ENCODE measurements at places on chromosomes 13 and 19. TPM values are rescaled to one million over a fixed set of nuclear protein-coding genes. Genes with fewer than 3 reads are reported as not detected.

Gene PCP2
- total RNA-seq, result not detected

Gene JSRP1
- total RNA-seq, result not detected

- DNase-seq, result no peak
Observed at GRCh38 chr13:96415831-96416385, 326.0 kb downstream of the HS6ST3 start.

DNA sequence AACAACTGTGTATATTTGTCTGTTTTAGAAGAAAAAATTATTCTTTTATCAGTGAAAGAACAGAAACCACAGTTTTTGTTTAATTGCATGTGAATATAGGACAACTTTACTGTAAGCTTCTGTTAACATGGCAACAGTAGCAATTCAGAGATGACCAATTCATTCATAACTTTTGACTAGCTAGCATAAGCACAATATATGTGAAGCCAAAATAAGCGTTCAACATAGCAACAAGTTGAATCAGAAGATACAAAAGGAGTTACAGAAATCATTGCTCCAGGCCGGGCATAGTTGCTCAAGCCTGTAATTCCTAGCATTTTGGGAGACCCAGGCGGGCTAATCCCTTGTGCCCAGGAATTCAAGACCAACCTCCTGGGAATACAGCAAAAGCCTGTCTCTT lies 197.1 kb upstream of the GPC6 start:
- DNase-seq, result no peak

DNA sequence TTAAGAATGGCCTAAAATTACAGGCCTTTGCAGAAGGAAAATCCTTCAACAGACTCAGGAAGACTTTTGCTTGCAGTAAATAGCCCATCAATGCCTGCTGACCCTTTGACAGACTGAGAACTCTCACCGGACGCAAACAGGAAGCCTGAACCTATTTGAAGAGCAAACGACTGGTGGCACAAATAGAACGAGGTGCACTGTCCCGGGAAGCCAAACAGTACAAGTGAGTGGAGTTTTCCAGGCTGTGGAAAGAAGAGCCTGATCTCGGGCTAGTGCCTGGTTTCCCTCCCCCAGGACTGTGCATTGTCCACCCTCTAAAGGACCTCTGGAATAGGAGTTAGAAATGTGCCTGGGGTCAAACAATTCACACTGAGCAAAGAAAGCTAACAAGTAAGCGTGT lies 165.5 kb downstream of the FGF14 start:
- DNase-seq, result no peak

Gene C1QTNF9B
- 3.0 TPM for total RNA-seq

Gene CEACAM3
- total RNA-seq, result 3.3 TPM

Gene SULT2B1
- total RNA-seq, result not detected

DNA sequence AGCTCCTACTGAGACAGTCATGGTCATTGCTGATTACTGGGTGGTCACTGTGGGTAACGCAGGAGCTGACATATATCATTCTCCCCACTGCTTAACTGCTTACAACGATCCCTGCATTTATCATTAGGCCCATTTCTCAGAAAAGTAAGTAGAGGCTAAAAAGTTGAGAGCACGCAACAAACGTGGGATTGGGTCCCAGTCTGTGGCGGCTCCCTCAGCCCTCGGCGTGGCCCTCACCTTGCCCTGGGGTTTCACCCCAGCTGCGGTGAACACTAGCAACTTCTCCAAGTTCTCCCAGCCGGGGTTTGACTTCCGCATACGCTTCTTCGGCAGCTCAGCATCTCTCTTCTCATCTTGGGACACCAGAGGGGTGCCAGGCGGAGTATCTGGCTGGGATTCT lies 2.5 kb downstream of the PNKP start:
- no peak for DNase-seq

DNA sequence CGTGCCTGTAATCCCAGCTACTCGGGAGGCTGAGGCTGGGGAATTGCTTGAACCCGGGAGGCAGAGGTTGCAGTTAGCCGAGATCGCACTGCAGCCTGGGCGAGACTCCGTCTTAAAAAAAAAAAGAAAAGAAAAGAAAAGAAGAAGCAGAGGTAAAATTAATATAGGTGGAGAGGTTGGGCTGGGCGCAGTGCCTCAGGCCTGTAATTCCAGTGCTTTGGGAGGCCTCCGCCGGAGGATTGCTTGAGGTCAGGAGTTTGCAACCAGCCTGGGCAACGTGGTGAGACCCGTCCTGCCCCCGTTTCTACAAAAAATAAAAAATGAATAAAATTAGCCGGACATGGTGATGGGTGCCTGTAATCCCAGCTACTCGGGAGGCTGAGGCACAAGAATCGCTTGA lies 912 bp upstream of the TUBA3C start:
- no peak for DNase-seq

Gene RYR1
- total RNA-seq, result 14.4 TPM

Gene NCAN
- not detected for total RNA-seq

DNA sequence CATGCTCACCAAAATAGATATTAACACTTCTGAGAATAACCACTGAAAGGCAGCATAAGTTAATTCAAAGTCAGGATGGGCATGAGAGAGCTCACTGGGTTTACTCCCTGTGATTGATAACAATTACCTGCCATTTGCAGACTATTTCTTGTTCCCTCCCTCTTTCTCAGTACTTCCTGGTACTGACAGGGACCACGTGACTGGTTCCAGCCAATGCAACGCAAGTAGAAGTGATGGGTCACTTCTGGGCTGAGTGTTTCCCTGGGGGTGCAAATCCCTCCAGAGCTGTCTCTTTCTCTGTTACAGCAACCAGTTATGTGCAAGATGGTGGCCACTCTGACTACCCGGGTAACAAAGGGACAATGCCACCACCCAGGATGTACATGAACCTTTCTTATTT lies 118.8 kb downstream of the EFNB2 start:
- DNase-seq, result no peak

DNA sequence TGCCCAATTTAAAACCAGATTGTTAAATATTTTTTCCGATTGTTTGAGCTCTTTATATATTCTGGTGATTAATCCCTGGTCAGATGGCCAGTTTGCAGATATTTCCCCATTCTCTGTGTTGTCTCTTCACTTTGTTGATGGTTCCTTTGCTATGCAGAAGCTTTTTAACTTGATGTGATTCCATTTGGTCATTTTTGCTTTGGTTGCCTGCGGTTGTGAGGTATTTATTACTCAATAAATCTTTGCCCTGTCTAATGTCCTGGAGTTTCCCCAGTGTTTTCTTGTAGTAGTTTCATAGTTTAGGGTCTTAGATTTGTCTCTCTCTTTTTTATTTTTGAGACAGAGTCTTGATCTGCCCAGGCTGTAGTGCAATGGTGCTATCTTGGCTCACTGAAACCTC lies 23.8 kb upstream of the LMO7 start:
- DNase-seq, result no peak

DNA sequence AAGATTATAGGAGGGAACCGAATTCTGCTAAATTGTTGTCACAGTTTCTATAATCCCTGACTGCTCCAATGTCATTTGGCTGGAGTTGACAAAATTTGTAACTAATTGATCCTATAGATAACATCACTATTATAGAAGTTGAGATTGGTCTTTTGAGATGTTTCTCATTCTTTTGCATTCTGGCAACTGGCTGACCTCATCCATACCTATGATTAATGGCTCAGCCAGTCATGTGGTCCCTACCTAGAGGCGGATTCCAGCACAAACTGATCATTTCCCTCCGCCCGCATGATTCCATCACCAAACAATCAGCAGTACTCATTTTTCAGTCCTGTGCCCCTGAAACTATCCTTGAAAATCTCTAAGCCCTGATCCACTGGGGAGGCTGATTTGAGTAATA lies 4.2 kb downstream of the PSG2 start:
- DNase-seq, result no peak

DNA sequence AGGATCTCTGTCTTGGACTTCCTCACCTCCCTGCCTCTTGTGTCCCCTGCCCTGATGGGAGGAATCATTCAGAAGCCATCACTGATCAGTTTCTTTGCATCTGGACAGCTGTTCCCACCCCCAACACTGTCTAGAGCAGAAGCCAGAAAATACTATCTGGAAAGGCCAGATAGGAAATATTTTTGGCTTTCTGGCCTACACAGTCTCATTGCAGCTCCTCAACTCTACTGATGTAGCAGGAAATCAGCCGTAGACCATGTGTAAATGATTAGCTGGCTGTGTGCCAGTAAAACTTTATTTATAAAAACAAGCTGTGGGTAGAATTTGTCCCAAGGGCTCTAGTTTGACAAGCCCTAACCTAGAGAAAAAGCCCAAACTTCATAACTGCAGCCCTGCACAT lies 5.6 kb downstream of the SIGLEC7 start:
- no peak for DNase-seq

Gene CNFN
- 0.76 TPM for total RNA-seq

DNA sequence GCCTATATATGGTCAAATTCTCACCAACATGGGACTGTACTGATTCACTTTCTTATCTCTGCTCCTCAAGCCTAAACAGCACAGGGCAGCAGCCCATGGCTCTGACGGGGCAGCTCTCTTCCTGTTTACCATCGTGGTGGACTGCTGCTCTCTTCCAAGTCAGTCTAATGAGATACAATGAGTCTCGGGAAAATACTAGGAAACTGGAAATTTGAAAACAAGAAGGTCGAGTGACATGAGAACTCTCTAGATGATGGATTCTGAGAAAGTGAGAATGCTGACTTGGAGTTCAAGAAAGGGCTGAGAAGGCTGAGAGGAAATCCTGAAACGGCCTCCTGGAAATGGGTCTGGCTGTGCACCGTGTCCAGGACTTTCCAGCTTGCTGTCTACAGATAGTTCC lies 122.8 kb upstream of the ARGLU1 start:
- no peak for DNase-seq

Gene FGF14
- 1.4 TPM for total RNA-seq

- no peak for DNase-seq
Observed at GRCh38 chr13:18964942-18965341, 216.7 kb downstream of the TUBA3C start.

DNA sequence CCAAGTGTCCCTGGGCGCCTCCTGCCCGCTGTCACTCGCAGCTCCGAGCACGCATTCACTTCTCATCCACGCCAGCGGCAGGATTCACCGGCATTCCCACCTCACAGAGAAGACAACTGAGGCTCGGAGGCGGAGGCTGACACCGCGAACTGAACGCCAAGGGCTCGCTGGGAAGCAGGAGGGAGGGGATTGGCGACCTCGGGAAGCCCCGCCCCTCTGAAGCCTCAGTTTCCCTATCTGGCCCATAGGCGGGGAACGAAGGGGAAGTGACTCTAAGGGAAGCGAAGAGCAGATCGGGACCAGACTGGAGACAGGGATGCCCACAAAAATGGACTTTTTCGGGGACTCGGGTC lies 256 bp downstream of the MICOS13 start:
- DNase-seq, result peak; percentile 83

Gene CLDND2
- 2.4 TPM for total RNA-seq

GRCh38 chr13:73054712-73055111 lies 4.1 kb upstream of the KLF5 start:
- DNase-seq, result no peak

DNA sequence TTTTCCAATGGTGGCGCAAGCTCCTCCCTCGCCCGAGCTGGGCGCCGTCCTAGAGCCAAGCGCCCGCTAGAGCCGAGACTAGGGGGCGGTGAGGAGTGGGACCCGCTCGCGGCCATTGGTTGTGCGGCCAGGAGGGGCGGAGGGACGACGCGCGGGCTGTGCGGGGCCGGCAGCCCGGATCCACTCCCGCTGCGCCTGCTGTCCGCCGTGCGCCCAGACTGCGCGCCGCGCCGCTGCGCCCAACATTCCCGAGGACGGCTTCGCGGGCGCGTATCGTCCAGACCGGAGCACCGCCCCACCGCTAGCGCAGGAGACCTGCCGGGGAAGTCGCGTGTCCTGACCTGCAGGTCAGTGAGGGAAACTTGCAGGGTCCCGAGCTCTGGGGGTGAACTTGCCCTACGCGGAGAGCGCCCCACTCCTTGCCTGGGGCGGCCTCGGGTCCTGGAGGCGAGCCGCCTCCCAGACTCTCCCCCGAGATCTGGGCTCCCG lies at the start of gene SERTM1:
Gene SERTM1, plus strand, starts transcription at position 183 of the 489 bp plus-strand sequence. CDS start 21,059 bp downstream, outside the sequence.
- DNase-seq, result no peak

DNA sequence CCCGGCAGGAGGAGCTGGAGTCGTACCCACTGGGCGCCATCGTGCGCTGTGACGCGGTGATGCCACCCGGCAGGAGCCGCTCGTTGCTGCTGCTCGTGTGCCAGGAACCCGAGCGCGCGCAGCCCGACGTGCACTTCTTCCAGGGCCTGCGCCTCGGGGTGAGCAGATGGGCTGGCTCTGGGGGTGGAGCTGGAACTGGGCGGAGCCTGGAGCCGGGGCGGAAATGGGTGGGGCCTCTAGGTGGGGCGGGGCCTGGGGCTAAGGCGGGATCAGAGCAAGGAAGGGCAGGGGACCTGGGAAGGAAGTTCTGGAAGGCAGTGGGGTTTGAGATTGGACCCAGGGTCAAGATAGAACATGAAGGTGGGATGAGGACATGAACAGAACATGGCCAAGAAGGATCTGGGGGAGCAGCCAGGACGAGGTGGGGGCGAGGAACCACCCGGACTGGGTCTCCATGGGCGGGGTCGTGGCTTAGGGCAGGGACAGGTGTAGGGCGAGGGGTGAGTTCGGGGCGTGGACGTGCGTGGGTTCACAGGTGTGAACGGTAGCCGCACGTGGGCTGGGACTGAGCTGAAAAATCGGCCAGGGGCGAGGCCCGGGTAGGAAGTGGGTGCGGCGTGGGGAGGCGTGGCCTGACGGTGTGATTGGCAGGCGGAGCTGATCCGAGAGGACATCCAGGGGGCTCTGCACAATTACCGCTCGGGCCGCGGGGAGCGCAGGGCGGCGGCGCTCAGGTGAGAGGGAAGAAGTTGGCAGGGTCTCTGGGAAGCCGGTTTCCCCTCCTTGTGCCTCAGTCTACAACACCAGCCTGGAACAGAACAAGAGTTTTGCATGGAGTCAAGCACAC lies 4.7 kb downstream of the EPS8L1 start:
- no peak for DNase-seq

DNA sequence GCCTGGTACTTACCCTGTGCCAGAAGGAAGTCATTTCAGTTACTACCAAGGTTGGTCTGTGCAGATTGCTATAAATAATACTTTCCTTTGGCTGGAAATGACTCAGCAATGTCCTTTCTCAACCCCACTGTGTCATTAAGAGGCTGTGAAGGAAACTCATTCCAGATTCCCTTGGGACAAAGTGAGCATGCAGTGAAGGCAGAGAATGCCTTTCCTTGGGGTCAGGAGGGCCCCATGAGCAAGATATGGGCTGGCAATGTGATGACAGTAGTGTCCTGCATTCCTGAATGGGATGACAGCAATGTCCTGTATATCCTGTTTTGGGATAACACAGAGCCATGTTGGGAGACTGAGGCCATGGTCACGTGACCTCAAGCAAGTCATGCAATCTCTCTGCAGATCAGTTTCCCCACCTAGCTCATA lies 213.1 kb upstream of the TMTC4 start:
- DNase-seq, result no peak

Gene IZUMO2
- total RNA-seq, result not detected

GRCh38 chr19:53947624-53948023 lies 15.1 kb upstream of the CACNG8 start:
- DNase-seq, result no peak

- DNase-seq, result no peak
Observed at GRCh38 chr19:11612816-11613511, 15.7 kb downstream of the ZNF627 start.

- peak; percentile 48 for DNase-seq
Observed at GRCh38 chr19:35281303-35281702, 1.0 kb upstream of the HAMP start.

- DNase-seq, result no peak
Observed at GRCh38 chr13:30125422-30126073, 181.8 kb downstream of the KATNAL1 start.
